ENCODE measurements at places on chromosomes 16 and 17.
A peak's percentile ranks its signal among the peaks of the same experiment; 100 is the strongest.

DNA sequence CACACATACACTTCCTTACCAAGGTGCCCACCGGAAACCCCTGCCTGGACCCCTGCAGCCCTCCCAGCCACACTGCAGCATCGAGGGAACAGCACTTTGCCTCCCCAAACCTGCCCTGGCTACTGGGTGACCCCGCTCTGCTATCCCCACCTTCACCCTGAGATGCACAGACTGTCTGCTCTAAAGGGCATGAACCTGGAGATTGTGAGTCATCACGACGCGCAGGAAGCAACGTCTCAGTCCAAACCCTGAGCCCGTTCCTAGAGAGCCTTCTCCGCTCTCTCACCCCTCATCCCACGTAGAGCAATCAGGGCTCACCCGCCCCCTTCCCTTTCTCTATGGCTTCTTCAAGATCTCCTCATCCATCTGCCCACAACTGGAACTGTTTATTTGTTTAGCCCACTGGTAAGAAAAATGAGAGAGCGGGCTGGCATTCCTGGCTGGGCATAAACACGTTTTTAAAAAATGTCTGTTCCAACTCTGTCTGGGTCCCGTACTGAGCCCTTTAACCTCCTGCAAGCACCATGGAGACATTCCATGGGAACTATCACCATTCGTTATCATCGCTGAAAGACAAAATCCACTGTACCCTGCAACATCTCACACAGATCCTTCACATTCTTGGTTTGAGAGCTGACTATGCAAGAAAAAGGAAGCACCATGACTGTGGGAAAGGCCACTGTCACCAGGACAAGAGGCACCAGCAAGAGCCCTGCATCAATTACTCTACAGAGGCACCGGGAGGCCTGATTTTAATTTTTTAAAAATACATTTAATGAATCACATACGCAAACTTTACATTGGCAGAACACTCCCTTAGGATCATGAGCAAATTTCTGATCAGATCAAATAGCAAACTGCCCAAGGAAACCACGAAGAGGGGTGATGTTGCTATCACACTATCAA lies 28.2 kb downstream of the ZFHX3 start:
- DNase-seq = peak; percentile 68

DNA sequence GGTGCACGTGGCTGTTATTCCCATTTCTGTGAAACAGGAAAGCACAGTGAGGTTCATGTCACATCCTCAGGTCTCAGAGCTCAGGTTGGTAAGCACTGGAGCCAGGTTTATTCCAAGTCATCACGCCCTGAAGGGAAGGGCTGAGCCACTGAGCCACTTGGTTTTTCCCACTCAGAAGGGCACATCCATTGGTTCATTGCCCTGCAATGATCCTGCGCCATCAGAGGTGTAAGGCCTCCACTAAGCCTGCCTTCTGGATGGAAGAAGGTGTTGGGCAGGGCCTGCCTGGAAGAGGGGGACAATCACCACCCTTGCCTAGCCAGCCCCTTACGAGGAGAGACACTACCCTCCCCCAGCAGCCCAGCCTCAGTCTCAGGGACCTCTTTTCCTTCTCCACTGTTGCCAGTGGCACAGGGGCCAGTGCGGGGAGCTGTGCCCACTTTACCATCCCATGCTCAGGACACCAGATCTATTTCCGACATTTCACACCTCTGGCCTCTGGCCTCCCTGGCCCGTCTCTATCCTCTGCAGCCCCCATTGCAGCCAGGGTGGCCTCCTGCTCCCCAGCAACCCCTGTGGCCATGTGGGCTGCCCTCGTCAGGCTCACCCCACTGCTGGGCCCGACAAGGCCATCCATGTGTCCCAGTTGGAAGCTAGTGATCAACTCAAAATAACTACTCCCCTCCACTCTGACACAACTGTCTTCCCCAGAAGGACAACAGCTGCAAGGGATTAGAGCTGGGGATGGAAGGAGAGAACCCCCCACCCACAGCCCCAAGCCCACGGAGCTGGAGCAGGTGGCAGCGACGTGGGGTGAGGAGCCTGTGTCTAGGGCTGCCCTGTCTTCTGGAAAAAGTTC lies 29.9 kb downstream of the CFAP20 start:
- DNase-seq = no peak

GRCh38 chr17:8391711-8392110 lies 5.9 kb downstream of the RNF222 start:
- DNase-seq = peak; percentile 57

DNA sequence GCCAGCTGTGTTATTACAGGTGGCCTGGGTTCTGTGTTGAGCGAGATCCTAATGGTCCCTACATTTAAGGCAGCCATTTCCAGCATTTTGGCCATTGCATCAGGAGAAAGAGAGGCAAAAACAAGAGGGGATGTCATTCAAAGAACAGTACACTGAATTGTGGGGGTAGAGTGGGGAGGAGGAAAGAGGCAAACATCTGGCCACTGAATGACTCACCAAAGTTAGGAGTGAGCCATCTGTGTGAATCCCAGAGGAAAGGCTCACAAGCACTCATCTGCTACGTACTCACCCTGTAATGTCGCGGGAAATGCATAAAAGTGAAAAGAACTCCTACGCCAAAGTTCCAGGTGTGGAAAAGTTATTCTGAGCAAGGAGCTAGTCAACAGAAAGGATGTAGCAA lies 16.7 kb downstream of the KRABD2 start:
- peak; percentile 81 for DNase-seq

GRCh38 chr16:27414788-27415431 lies 12.9 kb downstream of the IL21R start:
- no peak for DNase-seq

- no peak for DNase-seq
Measured at GRCh38 chr17:9479964-9480363, 95.7 kb downstream of the STX8 start.

DNA sequence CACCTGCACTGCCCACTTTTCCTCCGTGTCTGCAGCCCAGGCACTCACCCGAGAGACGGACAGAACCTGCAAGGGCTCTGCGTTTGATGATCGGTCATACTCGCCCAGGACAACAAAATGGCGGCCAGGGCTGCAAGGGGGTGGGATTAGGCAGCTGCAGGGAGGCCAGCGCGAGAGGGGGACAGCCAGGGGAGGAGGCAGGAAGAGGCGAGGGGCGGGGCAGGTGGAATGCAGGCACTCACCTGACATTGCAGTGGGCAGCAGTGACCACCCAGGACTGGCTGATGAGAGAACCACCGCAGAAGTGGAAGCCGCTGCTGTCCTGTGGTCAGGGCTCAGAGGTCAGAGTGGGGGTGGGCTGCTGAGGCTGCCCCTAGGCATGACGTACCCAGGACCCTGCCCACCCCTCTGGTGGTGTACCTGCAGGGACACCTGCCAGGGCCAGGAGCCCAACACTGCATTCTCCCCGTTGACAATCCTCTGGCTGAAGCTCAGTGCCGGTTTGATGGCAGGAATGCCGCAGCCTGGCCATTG lies 917 bp downstream of the CTRL start:
- DNase-seq = no peak

DNA sequence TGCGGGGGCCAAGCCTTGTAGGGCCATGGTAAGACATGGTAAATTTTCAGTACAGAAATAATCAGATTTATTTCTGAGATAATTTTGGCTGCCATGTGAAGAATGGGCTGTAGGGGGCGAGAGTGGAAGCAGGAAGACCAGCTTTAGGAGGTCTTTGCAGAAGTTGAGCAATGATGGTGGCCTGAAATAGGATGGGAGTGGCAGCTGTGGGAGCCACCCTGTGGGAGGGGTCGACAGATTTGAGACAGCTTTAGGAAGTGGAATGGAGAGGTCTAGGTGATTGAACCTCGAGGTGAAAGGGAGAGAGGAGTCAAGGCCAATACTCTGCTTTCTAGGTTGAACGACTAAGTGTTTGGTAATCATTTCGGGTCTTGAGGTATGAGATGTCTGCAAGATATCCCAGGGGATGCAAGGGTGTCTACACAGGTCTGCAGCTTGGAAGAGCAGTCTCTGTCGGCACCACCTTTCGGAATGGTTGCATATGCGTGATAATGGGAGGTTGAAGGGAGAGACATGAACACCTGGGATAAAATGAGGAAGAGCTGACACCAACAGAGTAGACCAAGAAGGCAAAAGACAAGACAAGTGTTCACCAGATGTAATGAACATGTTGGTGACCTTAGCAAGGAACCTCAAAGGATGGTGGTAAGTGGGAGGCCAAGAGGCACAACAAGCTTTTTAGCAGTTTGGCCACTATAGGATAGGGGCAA lies 4.2 kb upstream of the ATXN7L3 start:
- peak; percentile 68 for DNase-seq

DNA sequence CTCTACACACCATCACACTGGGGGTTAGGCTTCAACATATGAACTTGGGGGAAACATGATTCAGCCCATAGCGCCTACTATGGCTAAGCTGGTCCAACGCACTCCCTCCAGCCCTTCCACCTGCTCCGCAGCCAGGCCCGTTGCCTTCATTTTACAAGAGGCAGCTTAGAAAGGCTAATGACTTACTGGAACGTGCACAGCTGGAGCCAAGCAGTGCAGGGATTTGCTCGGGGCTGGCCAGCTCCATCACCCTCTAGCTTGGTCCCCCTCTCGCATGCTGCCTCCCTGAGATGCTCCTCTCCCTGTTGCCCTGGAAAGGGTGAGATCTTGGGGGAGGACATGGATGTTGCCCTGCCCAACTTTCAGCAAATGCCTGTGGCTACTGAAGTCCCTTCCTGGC lies 2.8 kb upstream of the CACNG1 start:
- no peak for DNase-seq

- no peak for DNase-seq
Measured at GRCh38 chr16:31501966-31502348, 6.2 kb downstream of the RUSF1 start.

DNA sequence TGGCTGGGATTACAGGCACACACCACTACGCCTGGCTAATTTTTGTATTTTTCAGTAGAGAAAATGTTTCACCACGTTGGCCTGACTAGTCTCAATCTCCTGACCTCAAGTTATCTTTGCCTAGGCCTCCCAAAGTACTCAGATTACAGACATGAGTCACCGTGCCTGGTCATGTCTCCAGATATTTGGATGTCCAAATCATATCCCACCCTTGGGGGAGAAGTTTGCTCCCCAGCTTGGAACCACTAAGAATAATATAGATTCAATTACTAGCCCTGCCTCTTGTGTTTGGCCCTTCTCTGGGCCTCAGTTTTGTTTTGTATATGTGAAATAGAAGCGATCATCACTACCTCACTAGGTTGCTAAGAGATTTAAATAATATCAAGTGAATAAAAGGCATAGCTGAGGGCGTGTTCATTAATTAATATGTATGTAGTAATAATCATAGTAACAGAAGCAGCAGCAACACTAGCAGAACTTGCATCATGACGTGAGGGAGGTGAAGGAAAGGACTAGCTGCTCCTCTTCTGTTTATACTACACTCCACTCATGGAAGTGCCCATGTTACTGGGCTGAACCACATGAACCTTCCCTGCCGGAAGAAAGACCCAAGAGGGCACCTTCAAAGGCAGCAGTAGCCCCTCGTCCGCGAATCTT lies 253.6 kb upstream of the XYLT1 start:
- DNase-seq = peak; percentile 95

- DNase-seq = peak; percentile 93
Measured at GRCh38 chr17:40452216-40452787, 9.1 kb downstream of the IGFBP4 start.

DNA sequence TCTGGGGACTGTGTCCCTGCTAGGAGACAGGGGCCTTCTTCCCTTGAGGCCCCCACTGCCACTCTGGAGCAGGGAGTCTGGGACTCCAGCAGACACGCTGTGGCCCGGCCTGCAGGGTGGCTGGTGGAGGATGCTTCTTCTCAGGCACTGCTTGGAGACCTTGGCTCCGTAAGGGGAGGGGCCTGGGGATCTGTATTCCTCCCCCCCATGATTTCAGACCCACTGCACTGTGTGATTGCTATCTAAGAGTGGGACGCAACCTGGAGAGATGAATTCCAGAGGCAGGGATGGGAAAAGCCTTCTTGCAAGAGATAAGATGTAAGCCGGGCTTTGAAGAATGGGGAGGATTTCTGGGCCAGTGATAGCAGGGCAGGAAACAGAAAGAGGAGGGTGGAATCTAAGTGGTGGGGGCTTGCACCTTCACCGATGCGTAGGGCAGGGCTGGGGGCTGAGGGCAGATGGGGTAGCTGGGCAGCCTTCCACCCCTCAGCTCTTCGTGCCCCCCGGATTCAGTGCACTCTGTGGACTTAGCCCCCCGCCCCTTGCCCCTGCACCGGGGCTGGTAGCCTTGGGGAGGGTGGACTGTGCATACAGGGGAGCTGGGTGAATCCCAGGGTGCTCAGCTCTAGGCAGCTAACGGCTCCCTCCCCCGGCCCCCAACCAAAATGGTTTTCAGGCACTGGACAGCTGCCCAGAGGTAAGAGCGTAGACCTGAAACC lies 5.2 kb upstream of the GSE1 start:
- no peak for DNase-seq

DNA sequence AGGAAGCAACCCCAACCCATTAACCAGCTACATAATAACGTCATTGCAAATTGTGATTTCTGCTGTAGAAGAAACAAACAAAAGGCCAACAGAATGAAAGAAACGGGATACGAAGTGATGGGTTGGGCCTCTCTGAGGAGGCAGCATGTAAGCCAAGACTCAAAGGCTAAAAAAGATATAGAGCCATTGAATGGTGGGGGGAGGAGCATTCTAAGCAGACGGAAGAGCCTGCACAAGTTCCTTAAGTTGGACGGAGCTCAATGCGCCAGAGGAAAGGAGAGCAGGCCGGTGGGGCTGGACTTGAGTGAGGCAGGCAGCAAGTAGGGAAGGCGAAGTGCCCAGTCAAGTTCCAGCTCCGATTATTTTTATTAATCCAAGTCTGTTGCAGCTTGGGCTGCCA lies 160.3 kb downstream of the SHISA9 start:
- DNase-seq = no peak

GRCh38 chr17:64154313-64154695 lies 24.4 kb upstream of the ERN1 start:
- DNase-seq = no peak

DNA sequence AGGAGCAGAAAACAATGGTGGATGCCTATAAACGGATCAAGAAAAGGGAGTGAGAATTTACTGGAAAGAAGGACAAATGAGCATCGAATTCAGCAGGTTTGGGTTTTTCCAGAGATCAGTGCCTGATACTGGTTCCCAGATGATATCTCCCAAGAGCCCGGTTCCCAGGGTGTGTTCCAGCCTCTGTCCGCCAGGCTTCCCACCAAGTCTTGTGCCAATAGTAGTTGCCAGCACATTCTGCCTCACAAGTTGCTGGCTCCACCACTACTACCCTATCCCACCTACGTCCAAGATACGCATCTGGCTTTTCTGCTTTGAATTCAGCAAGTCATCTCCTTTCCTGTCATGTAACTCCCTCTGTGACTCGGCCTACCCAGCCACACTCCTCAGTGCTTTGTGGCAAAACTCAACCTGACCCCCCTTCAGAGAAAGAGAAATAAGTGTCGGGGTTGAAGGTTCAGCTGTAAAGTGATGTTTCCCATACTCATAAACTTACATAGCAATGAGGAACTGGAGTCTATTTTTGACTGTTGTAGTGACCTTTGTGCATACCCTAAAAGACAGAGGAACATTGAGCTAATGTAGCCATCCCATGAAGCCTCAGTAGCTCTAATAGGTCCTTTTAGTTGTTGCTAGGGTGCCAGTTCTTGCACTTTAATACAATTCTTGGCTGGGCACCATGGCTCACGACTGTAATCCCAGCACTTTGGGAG lies 277.0 kb downstream of the IRX3 start:
- no peak for DNase-seq

DNA sequence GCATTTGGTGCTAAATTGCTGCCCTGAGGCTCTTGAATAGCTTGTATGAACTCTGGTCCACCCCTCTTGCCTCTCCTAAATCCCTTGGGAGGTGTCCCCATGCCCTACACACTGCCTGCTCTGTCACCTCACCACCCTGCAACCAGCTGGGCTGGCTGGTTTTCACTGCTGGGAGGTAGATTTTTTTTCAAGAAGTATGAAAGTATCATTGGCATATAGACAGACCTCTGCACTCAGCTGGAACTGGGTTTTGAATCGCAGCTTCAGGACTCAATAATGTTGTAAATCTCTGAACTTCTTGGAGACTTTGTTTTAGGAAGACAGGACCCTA lies 184.9 kb downstream of the MSI2 start:
- DNase-seq = no peak

All from fibroblast of skin of scalp (primary cell).